ENCODE measurements at places on chromosomes 13 and 19. TPM values are rescaled to one million over a fixed set of nuclear protein-coding genes. Genes with fewer than 3 reads are reported as not detected.

The CEACAM19 gene
- 3.0 TPM for total RNA-seq

The GNA15 gene
- total RNA-seq, result 32.8 TPM

The ZNF274 gene
- 32.1 TPM for total RNA-seq

The SYNGR4 gene
- total RNA-seq, result 0.34 TPM

The LIM2 gene
- 2.0 TPM for total RNA-seq

The LYPD3 gene
- 3.1 TPM for total RNA-seq

The ZNF560 gene
- 0.37 TPM for total RNA-seq

The RBM42 gene
- 105 TPM for total RNA-seq

The ZNF729 gene
- total RNA-seq, result not detected

The GIPR gene
- 11.0 TPM for total RNA-seq

The PPP1R15A gene
- 153 TPM for total RNA-seq

The LGALS7B gene
- not detected for total RNA-seq

The CYP4F2 gene
- not detected for total RNA-seq

The S1PR5 gene
- total RNA-seq, result 0.19 TPM

The ZNF577 gene
- 9.4 TPM for total RNA-seq

The ATP7B gene
- 3.0 TPM for total RNA-seq

The TBXA2R gene
- total RNA-seq, result 2.9 TPM

The CXCL17 gene
- total RNA-seq, result not detected

The FGF21 gene
- total RNA-seq, result not detected

The FAM216B gene
- not detected for total RNA-seq

The B3GNT8 gene
- 1.1 TPM for total RNA-seq

The FXYD7 gene
- 1.0 TPM for total RNA-seq

The KL gene
- 0.69 TPM for total RNA-seq

The BRD4 gene
- 187 TPM for total RNA-seq

The OR10H1 gene
- total RNA-seq, result not detected

The FUT2 gene
- not detected for total RNA-seq

The ZNF350 gene
- 10.9 TPM for total RNA-seq

The HS6ST3 gene
- total RNA-seq, result not detected

The KIR2DL3 gene
- not detected for total RNA-seq

The RFPL4A gene
- total RNA-seq, result not detected

The PLEKHF1 gene
- 21.5 TPM for total RNA-seq

The RNF126 gene
- 72.8 TPM for total RNA-seq

The TMPRSS9 gene
- total RNA-seq, result 0.19 TPM

The FCHO1 gene
- 93.9 TPM for total RNA-seq

The ZNF491 gene
- total RNA-seq, result 0.46 TPM

The MLNR gene
- 0.19 TPM for total RNA-seq

The ERICH4 gene
- total RNA-seq, result not detected
